Cardiac muscle cell (in vitro differentiated cells and primary cell): ENCODE measurements at places on chromosomes 7 and 10. TPM values are rescaled to one million over a fixed set of nuclear protein-coding genes. Genes with fewer than 3 reads are reported as not detected.

- H3K4me1 ChIP-seq: peaks cover 7% of the 10 kb centered on the region
- peak; percentile 61 for DNase-seq
- H3K36me3 ChIP-seq: no peaks in the 10 kb centered on the region
- no peak overlapping the region for H3K4me3 ChIP-seq
These were observed 18.9 kb upstream of the ACTA2 start for GRCh38 chr10:88971221-88972061.

- DNase-seq: no peak
- no peaks in the 10 kb centered on the region for H3K36me3 ChIP-seq
- H3K4me3 ChIP-seq: no peak overlapping the region
- H3K27me3 ChIP-seq: no peaks in the 10 kb centered on the region
- no peak overlapping the region for H3K27ac ChIP-seq
- H3K4me1 ChIP-seq: no peaks in the 10 kb centered on the region
These were observed 36.3 kb upstream of the DIP2C start for GRCh38 chr10:725786-726185.

DNA sequence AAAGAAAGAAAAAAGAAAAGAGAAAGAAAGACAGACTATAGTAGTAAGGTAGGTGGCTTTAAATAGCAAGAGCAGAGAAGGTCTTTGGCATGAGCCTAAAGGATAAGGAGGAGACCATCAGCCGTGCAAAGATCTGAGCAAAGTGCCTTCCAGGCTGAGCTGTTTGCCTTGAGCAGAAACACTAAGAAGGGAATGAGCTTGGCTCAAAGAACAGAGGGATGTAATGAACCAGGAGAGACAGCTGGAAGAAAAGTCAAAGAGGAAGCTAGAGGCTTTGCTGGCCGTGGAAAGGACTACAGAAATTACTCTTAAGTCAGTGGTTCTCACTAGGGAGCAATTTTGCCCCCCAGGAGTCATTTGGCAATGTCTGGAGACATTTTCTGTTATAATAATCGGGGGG, 228.6 kb downstream of the FGFR2 start:
- no peaks in the 10 kb centered on the region for H3K36me3 ChIP-seq
- H3K4me3 ChIP-seq: no peak overlapping the region
- no peak overlapping the region for H3K27ac ChIP-seq

The CUBN gene
- 1.7 and 2.7 TPM in 2 replicates for total RNA-seq

The FLNC gene
- 500 and 516 TPM in 2 replicates for total RNA-seq

The OIT3 gene
- 3.5 and 7.0 TPM in 2 replicates for total RNA-seq

- H3K4me3 ChIP-seq: no peak overlapping the region
- peaks cover 12% of the 10 kb centered on the region for H3K4me1 ChIP-seq
- peak overlapping the region; percentile 73 for H3K27ac ChIP-seq
- no peak for DNase-seq
- no peaks in the 10 kb centered on the region for H3K27me3 ChIP-seq
- peaks cover 7% of the 10 kb centered on the region for H3K36me3 ChIP-seq
These were observed 114.0 kb downstream of the BMPER start for GRCh38 chr7:34019301-34019790.

DNA sequence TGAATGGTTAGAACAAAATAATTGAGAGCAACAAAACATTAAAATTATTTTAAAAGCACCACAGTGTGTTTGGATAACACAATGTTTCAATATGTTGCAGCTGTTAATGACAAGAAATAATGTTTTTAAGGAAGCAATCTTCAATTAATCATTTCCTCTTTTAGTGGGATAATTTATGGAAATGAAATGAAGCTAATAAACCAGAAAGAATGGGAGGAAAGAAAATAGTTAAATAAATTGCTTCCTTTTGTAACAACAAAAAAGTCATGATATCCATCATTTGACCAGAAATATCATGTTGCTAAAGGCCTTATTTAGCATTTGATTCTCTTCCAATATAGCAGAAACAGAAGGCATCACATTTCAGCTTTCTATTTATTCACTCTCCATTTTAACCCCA, 224.5 kb downstream of the SEMA3A start:
- no peaks in the 10 kb centered on the region for H3K27me3 ChIP-seq
- no peak overlapping the region for H3K27ac ChIP-seq
- DNase-seq: no peak
- peaks cover 7% of the 10 kb centered on the region for H3K36me3 ChIP-seq
- H3K4me1 ChIP-seq: no peaks in the 10 kb centered on the region
- H3K4me3 ChIP-seq: no peak overlapping the region

The KCNMA1 gene
- total RNA-seq: 1.8 and 3.2 TPM in 2 replicates

DNA sequence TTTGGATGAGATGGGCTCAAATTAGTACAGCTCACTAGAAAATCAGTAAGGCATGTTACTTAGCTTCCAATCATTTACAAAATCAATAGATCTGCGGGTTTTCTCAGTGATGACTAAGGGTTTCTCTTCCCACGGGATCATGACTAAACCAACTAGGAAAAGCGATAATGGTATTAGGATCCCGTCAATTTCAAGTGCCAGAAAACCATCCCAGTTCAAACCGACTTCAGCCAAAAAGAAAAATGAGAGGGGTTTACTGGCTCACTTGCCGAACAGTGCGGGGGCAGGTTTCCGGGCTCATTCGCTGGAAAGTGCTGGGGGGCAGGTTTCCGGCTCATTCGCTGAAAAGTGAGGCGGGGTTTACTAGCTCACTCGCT, 62.1 kb upstream of the LYZL2 start:
- no peak for DNase-seq
- H3K4me3 ChIP-seq: no peak overlapping the region
- no peaks in the 10 kb centered on the region for H3K36me3 ChIP-seq
- no peaks in the 10 kb centered on the region for H3K27me3 ChIP-seq
- no peaks in the 10 kb centered on the region for H3K4me1 ChIP-seq

DNA sequence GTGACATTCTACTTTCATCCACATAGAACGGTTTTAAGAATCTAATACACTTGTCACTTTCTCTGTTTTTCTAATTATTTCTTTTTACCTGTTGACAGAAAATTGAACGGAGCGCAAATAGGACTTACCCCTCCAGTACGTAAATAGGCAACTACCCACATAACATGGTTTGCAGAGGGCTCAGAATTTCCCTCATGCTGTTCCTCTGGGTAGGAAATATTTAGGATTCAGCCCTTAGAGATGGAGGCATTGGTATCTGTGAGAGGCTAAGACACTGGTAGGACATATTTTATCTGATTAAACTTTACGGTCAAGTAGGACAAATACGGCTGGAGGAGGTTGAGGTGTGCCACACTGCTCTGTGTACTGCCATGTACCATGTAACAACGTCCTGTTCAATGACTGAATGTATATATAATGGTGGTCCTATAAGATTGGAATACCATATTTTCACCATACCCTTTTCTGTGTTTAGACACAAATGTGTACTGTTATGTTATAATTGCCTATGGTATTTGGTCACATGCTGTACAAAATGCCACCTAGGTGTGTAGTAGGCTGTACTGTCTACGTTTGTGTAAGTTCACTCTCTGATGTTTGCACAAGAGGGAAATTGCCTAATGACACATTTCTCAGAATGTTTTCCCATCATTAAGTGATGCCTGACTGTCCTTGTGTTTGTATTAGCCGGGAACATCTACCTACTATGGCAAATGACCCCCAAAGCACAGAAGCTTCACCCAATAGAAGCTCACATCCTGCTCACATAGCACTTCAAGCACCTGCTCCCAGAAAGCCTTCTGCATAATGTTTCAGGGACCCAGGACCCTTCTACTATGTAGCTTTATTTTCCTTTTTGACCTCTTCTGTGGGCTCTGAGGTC, 429.4 kb upstream of the AKR1E2 start:
- H3K4me1 ChIP-seq: no peaks in the 10 kb centered on the region
- H3K36me3 ChIP-seq: no peaks in the 10 kb centered on the region
- no peak overlapping the region for H3K4me3 ChIP-seq
- H3K27ac ChIP-seq: no peak overlapping the region

The C10orf67 gene
- 0.11 and 0.33 TPM in 2 replicates for total RNA-seq

The ANTXRL gene
- total RNA-seq: not detected in 2 replicates

The ABCB1 gene
- not detected in 2 replicates for total RNA-seq

DNA sequence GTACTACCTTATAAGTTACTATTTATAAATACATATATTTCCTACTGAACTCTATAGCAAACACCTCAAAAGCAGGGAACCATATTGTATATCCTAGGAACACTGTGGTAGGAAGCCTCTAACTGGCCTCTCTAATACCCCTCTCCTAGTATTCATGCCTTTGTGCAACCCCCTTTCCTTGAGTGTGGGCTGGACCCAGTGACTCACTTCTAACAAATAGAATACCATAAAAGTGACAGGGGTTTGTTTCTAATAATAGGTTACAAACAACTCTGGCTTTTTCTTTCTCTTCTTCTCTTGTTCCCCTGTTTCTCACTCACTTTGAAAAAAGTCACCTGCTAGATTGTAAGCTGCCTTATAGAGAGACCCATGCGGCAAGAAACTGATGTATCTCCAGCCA, 51.6 kb upstream of the MACC1 start:
- peaks cover 7% of the 10 kb centered on the region for H3K4me1 ChIP-seq
- H3K27ac ChIP-seq: no peak overlapping the region
- H3K27me3 ChIP-seq: no peaks in the 10 kb centered on the region
- H3K4me3 ChIP-seq: no peak overlapping the region

DNA sequence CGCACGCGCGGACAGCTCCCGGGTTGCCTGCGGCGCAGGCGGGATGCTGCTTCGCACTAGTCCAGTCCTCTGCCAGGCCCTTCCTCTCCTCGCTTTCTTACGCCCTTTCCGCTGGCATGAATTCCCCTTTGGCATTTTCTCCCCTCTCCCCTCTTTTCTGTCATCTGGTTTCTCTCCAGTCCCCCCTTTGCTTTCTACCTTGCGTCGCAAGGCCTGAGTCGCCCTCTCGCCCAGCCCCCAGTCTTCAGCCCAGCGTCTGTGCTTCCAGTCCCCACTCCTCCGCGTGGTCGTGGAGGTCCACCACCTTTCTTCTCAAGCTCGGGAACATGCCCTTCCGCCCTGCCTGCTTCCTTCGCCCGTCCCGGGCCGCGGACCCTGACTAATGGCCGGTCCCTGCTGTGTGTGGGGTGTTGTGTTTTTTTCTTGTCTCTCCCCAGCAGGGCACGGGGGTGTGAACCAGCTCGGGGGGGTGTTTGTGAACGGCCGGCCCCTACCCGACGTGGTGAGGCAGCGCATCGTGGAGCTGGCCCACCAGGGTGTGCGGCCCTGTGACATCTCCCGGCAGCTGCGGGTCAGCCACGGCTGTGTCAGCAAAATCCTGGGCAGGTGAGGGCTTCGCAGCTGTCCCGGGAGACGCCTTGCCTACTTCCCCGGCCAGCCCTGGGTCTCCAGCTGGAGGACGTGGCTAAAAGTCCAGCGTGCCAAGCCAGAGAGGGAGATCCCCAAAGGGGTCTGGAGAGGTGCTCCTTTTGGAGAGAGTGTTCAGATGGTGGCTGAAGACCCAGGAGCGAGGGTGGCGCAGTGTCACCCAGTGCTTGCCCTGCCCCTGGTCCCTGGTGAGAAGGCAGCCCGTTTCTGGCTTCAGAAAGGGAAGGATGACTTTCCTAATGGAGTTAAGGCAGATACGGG, 4.2 kb downstream of the PAX2 start:
- no peak overlapping the region for H3K27ac ChIP-seq
- peaks cover 100% of the 10 kb centered on the region for H3K27me3 ChIP-seq
- no peak for DNase-seq

DNA sequence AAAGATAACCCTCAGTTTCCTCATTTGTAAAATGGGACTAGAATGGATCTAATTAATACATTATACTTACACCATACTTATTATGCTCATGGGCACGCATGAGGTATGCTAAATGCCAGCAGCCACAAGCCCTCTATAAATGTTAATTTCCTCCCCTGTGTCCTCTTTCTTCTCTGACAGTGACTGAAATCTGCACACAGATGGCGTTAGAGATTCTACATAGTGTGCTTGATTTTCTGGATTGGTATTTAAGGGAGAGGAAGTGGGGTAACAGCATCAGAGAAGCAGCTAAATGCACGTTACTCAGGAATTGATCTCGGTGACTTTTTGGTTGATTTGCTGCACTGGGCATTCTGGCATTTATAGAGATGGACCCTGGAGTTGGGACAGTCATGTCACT, 568.5 kb downstream of the CALN1 start:
- H3K27me3 ChIP-seq: no peaks in the 10 kb centered on the region
- H3K4me3 ChIP-seq: no peak overlapping the region
- no peak for DNase-seq

DNA sequence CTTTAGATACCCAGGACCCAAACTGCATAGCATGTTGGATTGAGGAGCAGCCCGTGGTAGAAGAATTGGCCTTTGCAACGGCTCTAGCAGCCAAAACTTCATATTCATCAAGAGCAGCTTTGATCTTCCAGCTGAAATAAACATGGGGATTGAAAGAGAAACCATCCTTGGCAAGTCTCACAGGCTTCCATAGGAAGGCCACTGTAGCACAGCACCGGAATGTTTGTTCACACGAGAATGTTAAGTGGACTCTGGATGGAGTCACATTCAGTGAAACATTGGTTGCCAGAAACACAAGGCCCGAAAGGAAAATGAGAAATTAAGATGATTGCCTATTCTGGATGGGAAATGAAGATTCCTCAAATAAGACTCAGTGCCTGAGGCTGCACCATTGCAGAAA, 97.4 kb downstream of the RAB18 start:
- no peaks in the 10 kb centered on the region for H3K27me3 ChIP-seq
- DNase-seq: peak; percentile 6
- no peaks in the 10 kb centered on the region for H3K4me1 ChIP-seq
- H3K4me3 ChIP-seq: no peak overlapping the region

GRCh38 chr10:6912424-6912823, 332.3 kb upstream of the PRKCQ start:
- H3K36me3 ChIP-seq: no peaks in the 10 kb centered on the region
- H3K27me3 ChIP-seq: peaks cover 19% of the 10 kb centered on the region
- DNase-seq: no peak
- no peak overlapping the region for H3K27ac ChIP-seq
- H3K4me3 ChIP-seq: no peak overlapping the region

The OR2A7 gene
- total RNA-seq: 0.18 TPM in 1 of 2 replicates, not detected in the other

The GRB10 gene
- 10.7 and 25.3 TPM in 2 replicates for total RNA-seq

The MSMB gene
- not detected in 2 replicates for total RNA-seq

GRCh38 chr7:358352-358751, 68.4 kb downstream of the FOXL3 start:
- H3K4me3 ChIP-seq: no peak overlapping the region
- DNase-seq: no peak
- no peak overlapping the region for H3K27ac ChIP-seq
- H3K4me1 ChIP-seq: no peaks in the 10 kb centered on the region
- H3K27me3 ChIP-seq: peaks cover 24% of the 10 kb centered on the region

The FBXL13 gene
- total RNA-seq: 1.8 and 2.2 TPM in 2 replicates

DNA sequence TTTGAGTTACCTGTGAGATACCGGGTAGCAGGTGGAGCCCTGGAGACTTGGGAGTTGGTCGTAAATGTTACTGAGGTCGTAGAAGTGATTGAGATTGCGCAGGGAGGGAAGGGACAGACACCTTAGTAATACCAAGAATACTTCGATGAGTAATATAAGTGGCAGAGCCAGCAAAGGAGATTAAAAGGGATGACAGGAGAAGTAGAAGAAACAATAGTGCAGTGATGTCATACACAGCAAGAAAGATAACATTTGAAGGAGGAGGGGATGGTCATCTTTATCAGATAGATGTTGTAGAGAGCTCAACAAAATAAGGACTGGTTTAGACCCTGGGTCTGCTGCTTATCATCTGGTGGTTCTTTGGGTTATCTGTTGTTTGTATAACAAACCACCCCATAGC, 5.0 kb downstream of the BCCIP start:
- DNase-seq: no peak
- H3K36me3 ChIP-seq: peaks cover 45% of the 10 kb centered on the region
- no peaks in the 10 kb centered on the region for H3K27me3 ChIP-seq
